CD4-positive, alpha-beta T cell treated with Interleukin-15 for 4 hours (primary cell): ENCODE measurements at places on chromosomes 3 and 15.

DNA sequence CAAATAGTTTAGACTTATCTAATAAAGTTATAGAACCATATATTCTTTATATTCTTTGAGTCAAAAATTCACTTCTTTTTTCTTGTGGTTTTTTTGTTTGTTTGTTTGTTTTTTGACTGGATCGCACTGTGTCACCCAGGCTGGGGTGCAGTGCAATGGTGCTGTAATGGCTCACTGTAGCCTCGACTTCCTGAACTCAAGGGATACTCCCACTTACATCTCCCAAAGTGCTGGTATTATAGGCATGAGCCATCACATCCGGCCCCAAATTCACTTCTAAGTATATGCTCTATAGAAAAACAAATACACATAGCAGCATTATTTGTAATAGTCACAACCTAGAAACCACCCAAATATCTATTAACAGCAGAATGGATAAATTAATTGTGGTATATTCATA lies 13.7 kb upstream of the SLTM start:
- DNase-seq: no peak

GRCh38 chr15:63915209-63915872 lies 81.6 kb upstream of the HERC1 start:
- no peak for DNase-seq

DNA sequence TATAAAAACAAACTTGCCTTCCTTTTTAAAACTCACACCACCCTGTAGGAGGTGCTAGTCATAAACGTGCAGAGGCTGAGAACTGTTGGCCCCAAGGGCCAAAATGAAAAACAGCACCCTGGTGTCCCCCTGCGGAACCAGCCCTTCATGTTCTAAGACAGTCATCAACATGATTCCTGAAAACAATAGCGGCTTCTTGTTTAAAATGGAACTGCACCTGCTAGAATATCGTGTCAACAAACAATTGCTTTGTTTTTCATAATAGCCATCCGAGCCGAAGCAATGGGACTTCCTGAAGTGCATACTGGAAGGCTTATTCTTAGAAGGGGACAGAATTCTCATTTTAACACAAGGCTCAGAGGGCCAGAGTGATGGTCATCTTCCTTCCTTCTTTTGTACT lies 43.7 kb downstream of the MECOM start:
- DNase-seq: no peak

GRCh38 chr15:34886134-34886533 lies 83.4 kb downstream of the AQR start:
- DNase-seq: no peak

- DNase-seq: no peak
Measured at GRCh38 chr3:86029590-86029989, 961.4 kb downstream of the VGLL3 start.

GRCh38 chr3:26652164-26652563 lies 29.6 kb downstream of the LRRC3B start:
- no peak for DNase-seq

GRCh38 chr3:31533169-31534064 lies 692 bp downstream of the STT3B start:
- peak; percentile 40 for DNase-seq

DNA sequence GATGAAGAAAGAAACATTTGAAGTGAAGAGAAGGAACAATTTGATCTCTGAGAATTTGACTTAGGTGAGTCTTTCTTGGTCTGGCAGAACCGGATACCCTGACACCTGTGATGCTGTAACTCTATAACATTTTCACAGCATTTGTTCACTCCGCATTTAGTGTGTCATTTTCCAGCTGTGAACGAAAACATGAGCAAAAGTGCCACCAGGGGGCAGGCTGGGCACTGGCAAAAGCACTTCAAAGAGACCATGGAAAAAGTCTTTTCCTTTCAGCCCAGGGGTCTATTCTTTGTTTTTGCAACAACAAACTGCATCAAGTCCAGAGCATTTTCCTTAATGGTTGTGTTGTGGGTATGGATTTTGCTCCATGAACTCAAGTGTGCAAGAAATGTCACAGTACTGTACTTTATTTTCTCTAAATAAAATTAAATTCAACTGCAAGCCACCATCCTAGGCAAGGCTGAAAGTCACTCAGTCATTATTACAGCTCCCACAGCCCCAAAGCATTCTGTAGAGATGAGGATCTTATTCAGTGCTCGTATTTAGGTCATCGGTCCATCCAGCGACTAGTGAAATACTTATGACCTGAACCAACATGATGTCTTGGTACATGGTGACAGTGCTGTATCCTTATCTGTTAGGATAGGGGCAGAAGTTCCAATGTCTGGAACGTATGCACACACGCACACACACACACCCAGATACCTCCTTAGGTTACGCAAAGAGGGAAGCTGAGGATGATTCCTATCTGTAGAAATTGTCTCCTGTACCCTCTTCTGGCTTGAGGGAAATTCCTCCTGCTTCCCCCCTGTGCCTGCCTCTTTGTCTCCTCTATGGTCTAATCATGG lies 125.5 kb downstream of the GADL1 start:
- peak; percentile 61 for DNase-seq

DNA sequence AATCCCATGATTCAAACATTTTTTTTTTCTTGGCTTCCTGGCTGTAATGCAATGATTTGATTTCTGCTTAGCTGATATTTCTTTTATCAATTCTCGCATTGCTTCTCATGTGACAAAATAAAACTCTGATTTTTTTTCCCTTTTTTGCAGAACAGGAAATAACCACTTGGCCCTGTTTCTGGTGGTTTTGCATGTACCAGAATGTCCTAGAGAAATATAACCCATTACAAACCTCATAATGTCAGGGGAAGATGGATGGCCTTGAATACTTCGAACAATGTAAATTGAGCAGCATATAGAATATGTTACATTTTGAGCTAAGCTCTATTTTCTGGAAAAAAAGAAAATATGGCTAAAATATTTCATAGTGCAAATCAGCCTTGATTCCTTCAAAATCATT lies 275.6 kb downstream of the RAP2B start:
- no peak for DNase-seq

DNA sequence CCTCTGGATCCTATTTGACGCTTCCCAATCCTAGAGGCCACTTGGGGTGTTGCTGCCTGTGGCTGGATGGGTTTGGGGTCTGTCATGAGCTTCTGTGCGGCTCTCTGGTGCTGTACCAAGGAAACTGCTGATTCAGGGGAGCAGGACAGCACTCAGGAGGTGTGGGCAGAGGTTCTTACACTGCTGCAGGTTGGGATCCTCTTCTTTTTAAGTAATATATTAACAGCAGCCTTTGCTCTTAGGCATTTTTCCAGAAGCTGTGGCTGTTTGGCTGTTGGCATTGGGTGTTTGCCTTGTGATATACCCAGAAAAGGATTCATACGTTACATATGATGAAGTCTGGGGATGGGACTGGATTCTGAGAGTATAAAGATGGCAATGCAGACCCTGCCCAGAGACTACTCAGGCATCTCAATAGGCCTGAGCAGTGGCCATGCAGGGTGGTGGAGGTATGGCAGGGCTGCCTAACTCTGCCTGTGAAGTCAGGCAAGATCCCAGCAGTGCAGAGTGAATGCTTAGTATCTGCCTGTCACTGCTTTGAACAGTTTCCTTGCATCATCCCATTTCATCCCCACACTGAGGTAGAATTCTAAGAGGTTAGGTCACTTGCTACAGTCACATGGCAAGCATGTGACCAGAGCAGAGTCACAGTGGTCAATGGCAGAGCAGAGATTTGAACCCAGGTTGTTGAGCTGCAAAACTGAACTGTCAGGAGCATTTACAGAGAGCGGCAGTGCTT lies 3.9 kb downstream of the ABHD6 start:
- no peak for DNase-seq

- no peak for DNase-seq
Measured at GRCh38 chr3:33717616-33717865, 513 bp downstream of the CLASP2 start.

GRCh38 chr15:65375871-65376607 lies 1.8 kb downstream of the IGDCC3 start:
- DNase-seq: no peak

DNA sequence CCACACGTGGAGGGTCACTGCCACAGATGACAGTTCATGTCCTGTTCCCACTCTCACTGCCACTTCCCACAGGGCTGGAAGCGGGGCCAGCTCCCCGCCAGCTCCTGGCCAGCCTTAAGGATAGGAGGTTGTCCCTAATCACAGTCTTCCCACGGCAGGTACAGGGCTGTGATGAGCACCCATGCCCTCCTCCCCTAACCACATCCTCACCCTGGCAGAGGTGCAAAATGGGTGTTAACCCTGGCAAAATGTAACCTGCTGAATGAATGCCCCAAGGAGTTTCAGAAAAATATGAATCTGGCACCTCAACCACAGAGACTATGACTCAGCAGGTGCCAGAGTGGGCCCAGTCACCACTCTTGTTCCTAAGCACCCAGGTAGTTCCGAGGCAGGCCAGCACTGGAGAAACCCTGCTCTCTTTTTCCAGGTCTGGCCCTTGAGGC lies 185.1 kb upstream of the TPM1 start:
- peak; percentile 2 for DNase-seq

GRCh38 chr3:30232142-30232541 lies 374.3 kb upstream of the TGFBR2 start:
- DNase-seq: no peak

- no peak for DNase-seq
Measured at GRCh38 chr3:197222937-197223370, 75.5 kb downstream of the DLG1 start.

DNA sequence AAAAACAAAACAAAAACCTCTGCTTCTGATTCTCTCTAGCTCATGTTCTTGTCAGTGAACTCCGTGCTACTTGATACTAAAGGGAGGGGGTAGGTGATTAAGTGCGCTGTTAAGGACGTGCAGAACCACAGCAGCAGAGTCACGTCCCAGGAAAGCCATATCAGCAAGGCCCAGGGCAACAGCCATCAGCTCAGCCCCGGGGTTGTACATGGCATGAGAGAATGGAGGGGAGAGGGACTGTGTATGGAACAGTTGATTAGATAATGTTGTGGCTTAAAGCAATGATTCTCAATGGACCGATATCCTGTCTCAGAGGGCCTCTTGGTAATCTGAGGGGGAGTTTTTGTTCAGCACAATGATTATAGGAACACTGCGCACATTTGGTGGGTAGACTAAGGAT lies 27.6 kb downstream of the C2CD4A start:
- DNase-seq: no peak

DNA sequence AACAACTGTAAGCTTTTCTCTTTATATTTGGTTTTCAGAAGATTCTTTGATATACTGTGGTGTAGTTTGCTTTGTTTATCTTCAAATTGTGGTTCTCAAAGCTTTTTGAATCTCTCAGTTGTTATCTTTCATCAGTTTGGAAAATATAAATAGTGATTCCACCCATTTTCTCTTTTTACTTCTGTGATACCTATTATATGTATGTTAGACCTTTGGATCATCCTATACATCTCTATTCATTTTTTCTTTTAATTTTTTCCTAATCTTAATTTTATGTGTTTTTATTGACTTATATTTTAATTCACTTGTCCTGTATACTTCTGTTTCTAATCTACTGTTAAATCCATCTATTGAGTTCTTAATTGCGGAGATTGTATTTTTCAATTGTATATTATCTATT lies 160.7 kb upstream of the COL8A1 start:
- DNase-seq: no peak

- no peak for DNase-seq
Measured at GRCh38 chr3:127988770-127989557, 63.3 kb upstream of the SEC61A1 start.

GRCh38 chr3:123489400-123490004 lies 40.6 kb upstream of the ADCY5 start:
- peak; percentile 16 for DNase-seq

DNA sequence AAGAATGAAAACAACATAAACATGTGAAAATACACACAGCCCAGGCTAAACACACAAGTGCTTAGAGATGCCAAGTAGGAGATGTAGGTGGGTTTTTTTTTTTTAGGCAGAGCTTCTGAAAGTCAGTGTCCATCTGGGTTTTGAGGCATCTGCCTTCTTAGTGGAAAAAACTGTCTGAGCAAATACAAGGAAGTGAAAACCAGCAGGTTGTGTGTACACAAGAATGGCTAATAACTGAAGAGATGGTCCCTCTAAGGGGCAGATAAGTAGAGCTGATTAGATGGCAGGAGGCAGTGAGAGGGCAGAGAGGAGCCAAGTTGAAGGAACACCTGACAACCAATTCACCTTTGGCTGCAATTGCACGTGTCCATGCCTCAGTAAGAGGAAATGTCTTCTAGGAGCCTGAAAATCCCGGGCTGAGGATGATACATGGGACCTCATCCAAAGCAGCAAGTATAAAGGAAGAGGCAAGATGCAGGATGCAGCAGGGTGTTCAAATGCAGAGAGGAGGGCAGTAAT lies 34.9 kb downstream of the CYP19A1 start:
- DNase-seq: no peak

GRCh38 chr3:8945890-8946600 lies 17.2 kb downstream of the RAD18 start:
- no peak for DNase-seq
